AG09319 (cell line): ENCODE measurements at places on chromosomes 13 and 19.

DNA sequence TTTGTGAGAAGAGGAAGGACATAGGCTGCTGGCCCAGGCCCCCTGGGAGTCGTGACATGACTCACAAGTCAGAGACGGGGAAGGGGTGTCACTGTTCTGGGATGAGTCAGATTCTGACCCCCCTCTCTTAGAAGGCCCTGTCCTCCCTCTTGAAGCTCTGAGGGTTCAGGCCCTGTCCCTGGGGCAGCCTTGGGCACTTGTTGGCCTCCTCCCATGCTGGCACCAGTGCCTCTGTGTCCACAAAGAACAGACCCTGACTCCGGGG is 2.7 kb upstream of the CEACAM7 start:
- DNase-seq: no peak

DNA sequence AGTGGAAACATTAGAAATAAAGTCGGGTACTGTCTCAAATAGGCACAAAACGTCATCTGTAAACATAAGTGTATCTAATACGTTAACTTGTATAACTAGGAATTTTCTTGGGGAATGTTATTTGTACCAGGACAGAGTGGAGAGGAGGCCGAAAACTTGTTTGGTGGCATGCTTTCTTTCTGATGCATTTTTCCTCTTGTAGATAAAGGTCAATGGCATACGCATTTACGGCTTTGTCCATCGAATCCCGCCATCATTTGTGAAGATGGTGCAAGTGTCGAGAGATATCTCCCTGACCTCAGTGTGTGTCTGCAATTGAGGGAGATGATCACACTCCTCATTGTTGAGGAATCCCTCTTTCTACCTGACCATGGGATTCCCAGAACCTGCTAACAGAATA is 4.7 kb downstream of the LGALS13 start:
- DNase-seq: no peak

DNA sequence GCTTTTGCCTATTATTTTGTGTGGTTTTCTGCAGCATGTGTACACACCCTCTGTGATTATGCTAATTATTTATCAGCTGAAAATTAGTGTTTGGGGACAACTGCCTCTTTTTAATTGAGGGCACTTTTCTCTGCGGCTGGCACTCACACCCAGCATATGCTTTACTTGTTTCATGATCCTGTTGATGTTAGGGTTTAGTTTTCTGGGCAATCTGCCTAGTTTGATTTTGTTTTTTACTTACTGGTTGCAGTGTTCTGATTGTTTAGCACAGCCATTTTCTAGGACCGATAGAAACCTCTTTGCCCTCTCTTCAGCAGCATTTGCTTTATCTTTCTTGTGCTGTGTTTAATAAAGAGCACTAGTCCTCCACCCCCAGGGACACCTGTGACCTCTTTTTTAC is 161.6 kb downstream of the PAN3 start:
- DNase-seq: no peak

GRCh38 chr13:45310341-45311131 is 30.4 kb downstream of the TPT1 start:
- DNase-seq: no peak

DNA sequence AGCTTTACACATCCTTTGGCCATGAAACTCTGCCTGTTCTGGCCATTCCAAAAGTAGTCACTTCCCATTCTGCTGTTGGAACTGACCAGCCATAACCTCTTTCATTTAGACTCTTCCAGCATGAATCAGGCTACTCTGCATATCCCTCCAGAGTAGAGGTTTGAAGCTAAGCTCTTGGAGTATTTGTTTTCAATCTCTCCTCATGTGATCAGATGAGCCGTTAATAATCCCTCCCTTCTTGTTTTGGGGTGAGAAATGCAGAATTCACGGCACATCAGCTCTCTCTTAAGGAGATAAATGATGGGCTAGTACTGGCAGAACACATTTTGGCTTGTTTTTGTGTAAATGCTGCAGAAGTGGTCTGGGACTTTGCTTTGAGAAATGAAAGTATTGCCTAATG is 519.9 kb downstream of the PCDH17 start:
- DNase-seq: no peak

DNA sequence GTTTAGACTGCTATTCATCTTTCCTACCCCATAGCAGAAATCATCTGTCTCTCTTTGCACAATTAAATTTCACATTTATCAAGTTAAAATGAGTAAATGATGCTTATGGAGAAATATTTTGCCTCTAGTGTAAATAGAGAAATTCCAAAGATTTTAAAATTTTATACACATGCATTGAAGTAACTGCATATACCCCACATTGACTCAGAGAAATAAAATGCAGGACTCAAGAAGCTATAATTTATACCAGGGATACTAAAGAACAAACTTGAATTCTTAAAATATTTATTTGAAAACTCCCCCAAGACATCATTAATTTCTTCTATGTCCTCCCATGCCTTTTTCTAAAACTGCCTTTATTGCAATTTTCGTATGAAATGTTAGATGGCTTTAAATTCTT is 165.8 kb downstream of the DIAPH3 start:
- no peak for DNase-seq

DNA sequence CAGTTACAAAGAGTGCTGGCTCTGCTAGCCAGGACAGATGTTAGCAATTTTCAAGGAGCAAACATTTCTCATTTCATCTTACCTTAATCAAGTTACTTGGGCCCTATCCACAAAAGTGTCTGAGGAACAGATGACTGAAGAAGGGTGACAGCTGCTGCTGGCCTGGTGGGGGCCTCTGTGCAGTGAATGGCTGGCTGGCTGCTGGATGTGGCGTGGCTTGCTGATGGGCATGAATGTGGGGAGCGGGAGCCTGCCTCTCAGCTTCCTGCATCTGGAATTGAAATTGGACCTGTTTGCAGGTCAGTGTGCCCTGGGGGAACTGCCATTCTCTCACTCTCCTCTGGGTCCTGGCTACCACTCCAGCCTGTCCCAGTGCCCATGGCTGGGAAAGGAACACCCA is 94.7 kb downstream of the RGCC start:
- no peak for DNase-seq

GRCh38 chr19:35899547-35900214 is 659 bp downstream of the NFKBID start:
- DNase-seq: peak; percentile 46

- DNase-seq: no peak
These were observed 23.8 kb upstream of the ASF1B start for GRCh38 chr19:14160017-14160703.

DNA sequence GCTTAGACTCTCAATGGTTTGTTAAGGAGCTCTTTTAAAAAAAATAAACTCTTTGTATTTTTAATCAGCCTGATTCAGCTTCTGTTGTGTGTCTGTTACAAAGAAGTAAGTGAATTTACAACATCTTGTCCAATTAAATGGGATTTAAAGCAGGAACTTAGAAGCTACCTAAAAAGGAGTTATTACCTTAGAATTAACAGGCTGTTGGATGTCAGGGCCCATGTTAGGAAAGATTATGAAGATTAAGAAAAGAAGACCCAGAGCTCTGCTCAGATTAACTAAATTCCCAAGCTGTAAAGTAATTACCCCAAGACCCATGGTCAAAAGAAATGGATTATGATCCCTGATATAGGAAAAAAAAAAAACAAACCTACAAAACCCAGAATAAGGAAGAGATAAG is 44.1 kb upstream of the ZNF780A start:
- no peak for DNase-seq

- DNase-seq: no peak
These were observed 7.0 kb upstream of the RCN3 start for GRCh38 chr19:49520705-49521319.

GRCh38 chr13:25608181-25608580 is 236.4 kb downstream of the ATP8A2 start:
- no peak for DNase-seq

GRCh38 chr13:88071371-88071770 is 400.2 kb downstream of the SLITRK5 start:
- DNase-seq: no peak

DNA sequence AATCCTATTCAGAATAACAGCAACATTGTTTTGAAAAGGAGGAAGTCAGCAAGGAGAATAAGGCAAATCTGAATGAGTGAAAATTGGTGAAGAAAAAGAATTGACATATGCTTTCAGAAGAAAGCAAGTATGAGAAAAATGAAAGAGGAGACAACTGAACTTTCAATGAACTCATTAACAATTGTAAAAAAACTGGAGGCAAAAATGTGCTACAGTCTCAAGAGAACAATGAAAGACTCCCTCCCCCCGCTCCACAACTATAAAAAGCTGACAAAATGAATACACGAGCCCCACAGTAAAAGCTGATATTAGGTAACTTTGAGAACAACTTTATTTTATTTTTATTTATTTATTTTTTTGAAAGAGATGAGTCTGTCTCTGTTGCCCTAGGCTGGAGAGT is 373.1 kb downstream of the DIAPH3 start:
- no peak for DNase-seq

- DNase-seq: no peak
These were observed 117.6 kb upstream of the SPRY2 start for GRCh38 chr13:80458543-80458942.

DNA sequence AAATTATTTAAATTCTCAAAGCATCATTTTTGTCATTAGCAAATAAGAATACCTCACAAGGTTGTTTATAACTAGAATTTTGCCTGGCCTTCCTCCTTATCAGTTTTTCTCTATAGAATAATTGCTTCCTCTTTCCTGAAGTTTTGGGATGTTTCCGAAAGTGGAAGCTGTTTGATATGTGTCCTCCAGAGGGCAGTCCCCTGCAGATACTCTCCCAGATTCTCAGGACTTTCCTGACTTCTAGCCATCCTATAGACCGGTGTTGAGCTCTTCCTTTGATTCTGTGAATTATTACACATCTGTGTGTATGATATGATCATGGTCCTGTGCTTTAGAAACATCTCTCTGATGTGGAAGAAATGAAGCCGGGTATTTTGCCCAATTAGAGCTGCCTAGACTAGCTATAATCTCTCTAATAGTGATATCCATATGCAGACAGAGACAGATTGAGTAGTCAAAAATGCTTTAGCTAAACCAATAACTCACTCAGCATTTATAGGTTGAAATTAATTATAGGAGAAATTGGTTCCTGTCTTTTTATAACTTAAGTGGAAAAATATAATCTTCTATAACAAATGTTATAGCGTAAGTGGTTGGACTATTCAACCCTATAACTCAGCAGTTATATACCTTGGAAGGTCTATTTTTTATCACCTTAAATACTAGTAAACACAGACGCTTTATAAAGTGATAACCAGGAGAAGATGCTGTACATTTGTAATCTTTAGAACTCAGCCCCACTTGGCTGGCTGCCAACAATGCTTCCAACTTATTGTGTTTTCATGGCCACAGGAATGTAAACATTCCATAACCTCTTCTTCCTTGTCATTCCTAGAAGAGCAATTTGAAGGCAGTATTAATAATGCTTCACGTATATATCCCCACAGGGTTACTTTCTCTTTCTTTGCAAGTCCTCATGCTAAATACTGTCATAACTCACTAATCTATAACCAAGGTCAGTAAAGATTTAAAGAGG is 201.0 kb upstream of the RXFP2 start:
- DNase-seq: no peak

DNA sequence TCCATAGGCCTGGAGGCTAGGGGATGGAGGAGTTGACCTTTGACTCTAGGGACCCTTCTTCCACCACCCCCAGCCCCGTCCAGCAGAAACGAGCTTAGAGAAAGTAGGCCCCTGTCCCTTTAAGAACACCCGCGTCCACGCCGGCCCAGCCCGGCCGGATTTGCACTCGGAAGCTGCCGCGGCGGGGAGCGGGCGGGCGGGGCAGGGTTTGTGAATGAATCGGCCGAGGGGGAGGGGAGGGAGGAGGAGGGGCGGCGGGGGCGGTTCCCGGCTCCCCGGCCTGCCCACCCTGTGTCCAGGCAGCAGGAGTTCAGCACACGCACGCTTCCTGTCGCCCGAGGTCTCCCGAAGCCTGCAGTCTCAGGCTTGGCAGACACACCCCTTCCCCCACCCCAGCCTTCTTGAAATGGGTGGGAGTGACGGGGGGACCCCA is 1.5 kb downstream of the UNC13A start:
- DNase-seq: no peak

DNA sequence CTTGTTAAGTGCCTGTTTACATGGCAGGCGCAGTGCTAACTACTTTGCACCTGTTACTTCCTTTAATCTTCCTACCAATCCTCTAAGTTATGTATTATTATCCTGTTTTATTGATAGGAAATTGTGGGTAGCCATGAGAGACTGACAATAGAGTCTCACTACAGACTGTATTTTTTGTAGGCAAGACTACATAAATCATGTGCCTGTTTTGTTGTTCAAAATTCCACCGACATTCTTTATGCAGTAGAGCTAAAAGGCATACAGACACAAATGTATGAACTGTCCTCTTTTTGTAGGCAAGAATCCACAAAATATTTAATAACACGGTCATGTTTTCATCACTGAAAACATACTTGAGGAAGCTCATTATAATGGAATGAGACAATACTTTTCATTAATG is 205.5 kb downstream of the NALCN start:
- no peak for DNase-seq

DNA sequence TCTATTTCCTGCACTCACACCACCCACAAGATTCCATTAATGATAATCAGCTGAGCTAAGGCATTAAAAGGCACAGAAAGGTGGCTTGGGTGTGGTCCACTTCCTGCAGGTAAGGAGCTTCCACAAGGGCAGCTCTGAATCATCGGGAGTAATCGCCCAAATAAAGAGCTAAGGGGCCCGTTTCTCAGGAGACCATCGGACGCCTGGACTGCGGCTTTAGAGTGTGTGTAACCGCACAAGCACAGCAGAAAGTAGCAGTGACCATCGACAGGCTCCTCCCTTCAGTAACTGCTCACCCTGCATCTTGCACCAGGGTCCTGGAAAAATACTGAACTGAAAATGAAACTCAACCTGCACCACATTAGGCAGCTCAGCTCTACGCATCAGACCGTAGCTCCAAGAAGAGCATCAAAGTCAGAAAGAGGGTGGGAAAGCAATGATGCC is 6.0 kb downstream of the STK24 start:
- DNase-seq: no peak

DNA sequence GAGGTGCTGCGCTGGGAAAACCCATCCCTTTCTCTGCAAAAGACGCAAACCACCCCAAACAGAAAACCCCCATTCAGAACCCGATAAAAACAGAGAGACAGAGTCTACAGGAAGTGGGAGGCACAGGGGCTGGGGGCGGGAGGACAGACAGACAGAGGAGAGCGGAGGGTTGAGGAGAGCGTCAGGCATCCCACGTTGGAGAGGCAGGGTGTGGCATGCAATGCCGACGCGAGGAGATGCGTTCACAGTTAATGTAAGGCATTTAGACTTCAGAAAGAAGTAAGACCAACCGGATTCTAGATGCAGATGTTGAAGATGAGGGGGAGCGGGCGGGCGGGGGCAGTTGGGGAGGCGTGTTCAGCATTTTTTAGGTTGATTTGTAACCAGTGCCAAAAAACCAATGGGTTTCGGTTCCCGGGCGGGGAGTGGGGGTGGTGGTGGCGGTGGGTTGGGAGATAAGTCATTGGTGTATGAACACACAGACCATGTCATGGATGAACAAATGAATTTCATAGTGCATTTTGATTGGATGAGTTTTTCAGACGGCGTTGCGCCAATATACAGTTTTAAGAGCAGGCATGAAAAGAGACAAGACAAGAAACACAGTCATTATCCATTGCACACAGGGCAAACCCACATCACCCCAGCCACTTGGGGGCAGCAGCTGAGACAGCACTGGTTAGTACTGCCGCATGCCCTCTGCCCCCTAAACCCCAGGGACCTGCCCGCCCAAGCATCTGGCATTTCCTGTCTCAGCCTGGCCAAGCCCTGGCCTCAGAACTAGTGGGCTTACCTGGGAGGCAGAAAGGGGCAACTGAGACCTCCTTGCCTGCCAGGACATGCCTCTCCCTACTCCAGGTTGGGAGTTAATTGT is 91.3 kb downstream of the IER2 start:
- no peak for DNase-seq

- DNase-seq: no peak
These were observed 523.7 kb upstream of the HTR2A start for GRCh38 chr13:47420568-47420967.

GRCh38 chr19:46239193-46240024 is 9.9 kb downstream of the IGFL1 start:
- no peak for DNase-seq
